NCI-H1694 treated with DMSO at 0.1 percent for 48 hours (cell line): ENCODE measurements at places on chromosomes 2 and 18.

DNA sequence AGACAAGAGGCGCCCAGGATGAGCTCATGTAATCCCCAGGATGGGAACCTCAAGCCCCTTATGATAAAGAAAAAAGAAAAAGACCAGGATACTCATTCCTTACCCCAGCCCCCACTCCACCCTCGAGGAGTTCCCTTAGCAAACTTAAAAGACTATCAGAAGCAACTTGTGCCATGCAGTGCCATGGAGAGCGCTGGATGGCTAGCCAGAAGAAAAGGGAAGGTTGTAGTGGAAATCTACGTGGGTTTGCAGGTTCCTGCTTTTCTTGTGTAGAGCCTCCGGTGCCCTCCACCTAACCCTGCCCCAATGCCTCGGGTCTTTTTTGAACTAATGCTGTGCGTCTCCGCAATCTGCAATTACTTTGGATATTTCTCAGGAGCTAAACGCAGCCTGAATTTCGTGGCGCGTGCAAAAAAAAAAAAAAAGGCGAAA, 16.2 kb upstream of the BCL11A start:
- DNase-seq: no peak

DNA sequence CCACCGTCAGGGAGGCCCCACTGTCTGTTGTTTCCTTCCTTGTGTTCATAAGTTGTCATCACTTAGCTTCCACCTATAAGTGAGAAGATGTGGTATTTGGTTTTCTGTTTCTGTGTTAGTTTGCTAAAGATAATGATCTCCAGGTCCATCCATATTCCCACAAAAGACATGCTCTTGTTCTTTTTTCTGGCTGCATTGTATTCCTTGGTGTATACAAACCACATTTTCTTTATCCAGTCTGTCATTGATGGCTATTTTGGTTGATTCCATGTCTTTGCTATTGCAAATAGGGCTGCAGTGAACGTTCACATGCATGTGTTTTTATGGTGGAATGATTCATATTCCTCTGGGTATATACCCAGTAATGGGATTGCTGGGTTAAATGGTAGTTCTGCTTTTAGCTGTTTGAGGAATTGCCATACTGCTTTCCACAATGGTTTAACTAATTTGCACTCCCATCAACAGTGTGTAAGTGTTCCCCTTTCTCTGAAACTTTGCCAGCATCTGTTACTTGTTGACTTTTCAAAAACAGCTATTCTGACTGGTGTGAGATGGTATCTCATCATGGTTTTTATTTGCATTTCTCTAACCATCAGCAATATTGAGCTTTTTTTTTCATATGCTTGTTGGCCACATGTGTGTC, 156.6 kb upstream of the NOSTRIN start:
- DNase-seq: no peak

DNA sequence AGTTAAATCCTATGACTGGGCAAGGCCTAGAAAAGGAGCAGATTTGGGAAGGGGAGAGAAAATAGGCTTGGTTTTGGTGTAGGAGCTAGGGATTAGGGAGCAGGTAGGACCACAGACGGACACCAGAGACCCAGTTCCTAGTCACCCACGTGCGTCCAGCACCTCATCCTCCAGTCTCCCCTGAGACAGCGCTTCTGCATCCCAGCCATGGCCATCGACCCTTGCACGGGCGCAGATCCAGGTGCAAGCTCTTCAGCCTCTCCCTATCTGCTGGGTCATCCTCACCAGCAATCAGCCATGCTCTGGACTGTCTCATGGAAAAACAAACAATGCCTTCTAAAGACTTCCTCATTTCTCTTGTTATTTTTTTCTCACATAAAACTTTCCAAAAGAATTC, 246.8 kb upstream of the RAB6C start:
- no peak for DNase-seq

DNA sequence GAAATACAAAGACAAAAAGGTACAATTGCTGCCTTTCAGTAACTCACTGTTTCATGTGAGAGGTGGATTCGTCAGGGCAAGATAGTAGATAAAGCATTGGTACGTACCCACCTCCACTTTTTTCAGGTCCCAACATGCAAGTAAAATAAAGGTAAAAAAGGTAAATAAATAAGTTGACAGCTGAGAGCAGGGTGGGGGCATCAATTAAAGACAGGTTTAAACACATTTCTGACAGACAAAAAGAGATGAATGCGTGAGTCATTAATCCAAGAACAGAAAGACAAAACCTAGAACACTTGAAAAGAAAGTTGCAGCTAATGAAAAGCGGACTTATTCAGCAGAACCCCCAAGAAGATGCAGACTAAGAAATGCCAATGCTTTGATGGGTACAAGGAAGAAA, 979.6 kb upstream of the CDH2 start:
- DNase-seq: no peak

- DNase-seq: no peak
These were observed 50.3 kb upstream of the TLK1 start for GRCh38 chr2:171210864-171211431.

DNA sequence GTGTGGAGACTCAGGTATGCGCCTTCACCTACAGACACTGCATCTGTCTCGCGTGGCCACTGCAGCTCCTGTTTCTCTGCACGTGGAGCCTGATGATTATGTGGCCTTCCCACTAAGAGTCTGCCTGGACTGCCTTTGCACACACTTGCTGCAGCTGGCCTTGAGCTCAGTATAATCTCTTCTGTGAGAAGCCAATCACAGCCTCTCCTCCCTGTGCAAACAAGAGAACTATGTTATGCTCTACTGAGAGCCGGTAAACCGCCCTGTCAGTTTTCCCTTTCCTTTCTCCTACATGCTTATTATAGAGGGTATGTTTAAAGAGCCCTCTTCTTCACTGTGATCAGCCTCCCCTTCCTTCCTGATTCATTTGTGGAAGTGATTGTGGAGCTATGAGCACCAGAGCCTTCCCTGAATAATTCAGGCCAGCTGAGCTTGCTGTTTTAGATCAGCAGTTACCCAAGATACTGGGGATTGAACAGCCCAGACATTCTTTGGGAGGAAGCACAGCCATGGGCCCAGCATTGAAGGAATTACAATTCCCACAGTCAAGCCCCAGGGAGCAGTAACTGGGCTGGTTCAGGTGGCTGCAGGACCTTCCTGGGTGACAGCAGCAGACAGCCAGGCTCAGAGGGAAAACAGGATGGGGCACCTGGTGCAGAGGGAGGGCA, 3.7 kb upstream of the TGFA start:
- no peak for DNase-seq

DNA sequence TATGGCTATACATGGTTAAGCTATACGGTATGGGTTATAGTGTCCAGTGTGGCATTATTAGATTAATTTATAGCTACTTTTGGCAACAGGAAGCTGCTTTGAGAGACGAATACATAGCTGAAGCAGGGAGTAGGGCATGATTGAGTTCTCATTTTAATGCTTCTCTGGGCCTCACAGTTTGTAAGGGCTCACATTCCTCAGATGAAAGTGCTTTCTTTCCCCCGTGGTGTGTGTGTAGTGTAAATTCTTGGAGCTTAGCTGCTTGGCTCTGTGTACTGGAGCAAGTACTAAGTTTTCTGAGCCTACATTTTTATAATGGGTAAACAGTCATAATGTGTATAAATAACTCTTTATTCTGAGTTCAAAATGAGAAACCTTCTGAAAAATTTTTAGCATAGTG, 173.7 kb downstream of the PTPRM start:
- no peak for DNase-seq

DNA sequence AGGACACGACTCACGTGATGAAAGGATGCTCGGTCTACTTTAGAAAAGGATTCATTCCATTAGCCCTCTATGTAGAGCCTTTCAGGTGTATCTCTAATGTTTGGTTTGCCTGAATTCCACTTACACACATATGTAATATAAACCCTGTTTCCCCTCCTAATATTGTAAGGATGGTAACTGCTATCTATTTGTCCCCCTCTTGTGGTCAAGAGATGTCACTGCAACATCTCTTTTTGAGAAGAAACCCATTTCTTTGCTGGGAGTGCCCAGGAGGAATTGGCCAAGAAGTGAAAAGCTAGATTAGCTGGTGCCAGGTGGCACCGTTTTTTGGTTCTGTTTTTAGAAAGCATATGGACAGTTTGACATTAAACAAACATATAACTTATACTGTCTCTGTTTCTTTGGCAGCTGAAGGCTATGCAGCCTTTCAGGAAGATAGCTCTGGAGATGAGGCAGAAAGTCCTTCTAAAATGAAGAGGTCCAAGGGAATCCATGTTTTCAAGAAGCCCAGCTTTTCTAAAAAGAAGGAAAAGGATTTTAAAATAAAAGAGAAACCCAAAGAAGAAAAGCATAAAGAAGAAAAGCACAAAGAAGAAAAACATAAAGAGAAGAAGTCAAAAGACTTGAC, 41.2 kb downstream of the RALBP1 start:
- DNase-seq: peak; percentile 43

DNA sequence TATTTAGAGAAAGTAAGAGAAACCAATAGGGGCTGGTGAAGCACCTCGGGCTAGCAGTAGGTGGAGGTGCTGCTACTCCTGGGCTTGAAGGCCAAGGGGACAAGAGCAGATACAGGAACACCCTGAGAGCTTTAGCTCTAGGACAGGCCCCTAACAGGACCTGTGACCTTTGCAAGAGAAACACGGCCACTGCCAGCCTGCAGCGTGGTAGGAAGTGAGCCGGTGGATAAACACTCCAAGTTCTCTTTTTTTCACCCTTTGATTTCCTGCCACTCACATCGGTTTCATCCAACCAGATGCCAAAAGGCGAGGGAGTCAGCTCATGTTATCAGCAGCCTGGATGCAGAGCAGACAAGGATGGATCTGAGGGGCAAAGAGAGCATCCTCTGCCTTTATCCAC, 66.8 kb upstream of the SPRED2 start:
- no peak for DNase-seq

GRCh38 chr18:23710068-23710527, 20.8 kb downstream of the LAMA3 start:
- no peak for DNase-seq

GRCh38 chr18:69708844-69709243, 238.8 kb downstream of the CD226 start:
- no peak for DNase-seq

DNA sequence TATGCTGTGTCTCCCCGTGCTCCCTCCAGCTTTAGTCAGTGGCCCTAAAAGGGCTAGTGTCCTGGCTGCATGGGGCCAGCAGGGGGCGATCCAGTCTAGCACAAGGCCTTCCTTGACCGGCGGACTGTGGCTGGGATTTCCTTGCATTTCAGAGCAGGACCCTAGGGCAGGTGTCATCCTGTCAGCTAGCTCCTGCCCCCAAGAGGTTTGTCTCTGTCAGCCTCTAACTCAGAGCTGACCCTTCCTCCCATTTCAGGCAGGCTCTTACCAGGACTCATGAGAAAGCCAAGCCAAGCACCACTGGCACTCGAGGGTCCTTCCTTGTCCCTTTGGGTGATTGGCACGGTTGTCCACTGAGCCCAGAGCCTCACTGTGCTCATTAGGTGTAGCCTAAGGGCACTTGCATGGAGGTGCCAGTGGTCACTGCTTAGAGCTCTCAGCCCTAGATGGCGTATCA, 140.3 kb downstream of the RPIA start:
- DNase-seq: peak; percentile 3

GRCh38 chr2:42074661-42075060, 26.8 kb downstream of the PKDCC start:
- DNase-seq: no peak

GRCh38 chr2:61949458-61949713, 43.9 kb downstream of the COMMD1 start:
- DNase-seq: no peak

GRCh38 chr18:24659827-24660720, 199.6 kb downstream of the HRH4 start:
- DNase-seq: no peak

DNA sequence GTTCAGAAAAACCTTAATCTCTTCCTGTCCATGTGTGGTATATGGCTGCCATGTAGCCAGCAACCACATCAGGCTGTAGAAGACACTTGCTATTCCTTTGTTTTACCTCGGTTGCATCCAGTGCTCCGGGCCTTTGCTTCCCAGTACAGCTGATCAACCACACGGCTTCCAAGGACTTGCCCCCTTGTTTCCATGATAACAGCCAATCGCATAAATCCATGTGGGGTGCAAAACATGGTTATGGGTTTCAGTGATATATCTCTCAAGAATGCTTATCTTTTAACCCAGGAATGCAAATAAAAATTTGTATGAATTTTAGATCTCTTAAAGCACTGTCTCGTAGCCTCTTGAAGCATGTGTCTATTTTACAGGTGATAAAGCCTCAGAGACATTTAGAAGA, 118.3 kb downstream of the MGAT5 start:
- DNase-seq: no peak

DNA sequence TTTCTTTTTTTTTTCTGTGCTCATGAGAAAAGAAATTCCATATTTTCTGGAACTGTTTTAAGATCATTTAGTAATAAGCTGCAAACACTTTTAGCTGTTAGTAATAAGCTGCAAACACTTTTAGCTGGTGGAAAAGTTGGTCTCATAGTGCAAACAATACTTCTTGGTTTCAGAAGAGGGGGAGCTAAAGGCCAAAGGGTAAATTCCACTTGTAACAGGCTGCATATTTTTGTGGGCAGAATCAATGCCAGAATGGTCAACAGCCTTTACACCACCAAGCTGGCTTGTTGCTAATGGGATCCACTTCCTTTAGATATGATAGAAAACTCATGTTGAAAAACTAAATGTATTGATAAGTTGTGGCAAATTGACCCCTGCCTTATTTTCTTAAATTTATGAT, 356.8 kb downstream of the NR4A2 start:
- no peak for DNase-seq

GRCh38 chr2:61948661-61949457, 43.4 kb downstream of the COMMD1 start:
- DNase-seq: no peak

GRCh38 chr2:48230834-48231233, 299.1 kb upstream of the STON1 start:
- DNase-seq: no peak

DNA sequence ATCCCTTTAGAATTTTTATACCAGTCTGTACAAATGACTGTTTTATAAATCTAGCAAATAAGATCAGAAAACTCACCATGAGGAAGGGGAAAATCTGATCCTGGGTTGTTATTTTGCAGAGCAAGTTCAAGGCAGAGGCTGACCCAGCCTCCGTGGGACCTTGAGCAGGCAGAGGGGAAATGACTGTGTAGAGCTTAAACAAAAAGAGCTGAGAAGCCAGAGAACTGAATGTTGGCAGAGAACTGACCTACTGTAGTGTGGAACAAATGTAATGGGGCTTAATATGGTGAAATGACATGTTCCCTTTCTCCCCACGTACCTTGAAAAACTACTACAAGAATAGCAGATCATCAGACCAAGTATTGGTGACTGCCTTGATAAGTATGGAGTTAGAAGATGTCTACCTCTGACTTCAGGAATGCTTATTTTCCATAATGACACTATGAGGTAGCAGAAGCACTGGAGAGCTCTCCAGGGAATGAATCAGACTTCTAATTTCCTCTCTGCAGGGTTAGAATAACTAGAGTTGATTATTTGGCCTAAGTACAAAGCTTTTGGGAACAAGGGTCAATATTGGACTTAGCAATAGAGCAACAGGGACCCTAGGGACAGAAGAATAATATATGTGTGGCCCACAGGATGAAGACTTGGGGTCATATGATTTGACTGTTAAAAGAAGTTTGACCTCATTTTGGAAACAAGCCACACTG, 304.4 kb downstream of the CCDC178 start:
- no peak for DNase-seq

- no peak for DNase-seq
These were observed 823.8 kb upstream of the HS6ST1 start for GRCh38 chr2:129142465-129142864.
